Stimulated activated naive CD4-positive, alpha-beta T cell treated with Interleukin-2 at 50 U/mL for 16 hours (primary cell): ENCODE measurements at places on chromosomes 2 and 18.

- DNase-seq, result peak; percentile 61
Measured at GRCh38 chr2:203718087-203718486, 11.6 kb downstream of the CD28 start.

- no peak for DNase-seq
Measured at GRCh38 chr2:156673333-156673615, 237.1 kb downstream of the GPD2 start.

GRCh38 chr2:18597618-18598017, 8.2 kb upstream of the NT5C1B start:
- DNase-seq, result no peak

GRCh38 chr2:177072090-177072489, 140.5 kb upstream of the HNRNPA3 start:
- DNase-seq, result no peak

DNA sequence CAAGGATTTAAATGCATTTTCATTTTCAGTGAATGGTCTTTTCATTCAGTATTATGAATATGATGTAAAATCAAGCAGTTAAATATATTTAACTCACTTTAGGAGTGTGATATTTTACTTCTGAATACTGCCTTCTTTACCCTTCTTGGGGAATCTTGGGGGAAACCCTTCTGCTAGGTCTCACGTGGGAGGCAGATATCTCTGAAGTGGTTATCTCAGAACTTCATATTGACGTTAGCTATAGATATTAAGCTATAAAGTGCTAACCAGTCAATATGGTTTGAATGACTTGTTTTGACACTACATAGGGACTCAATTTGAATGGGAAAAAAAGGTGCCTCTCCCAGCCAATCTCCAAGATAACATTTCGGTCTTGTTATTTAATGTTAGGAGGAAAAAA, 9.8 kb downstream of the REL start:
- DNase-seq, result no peak

DNA sequence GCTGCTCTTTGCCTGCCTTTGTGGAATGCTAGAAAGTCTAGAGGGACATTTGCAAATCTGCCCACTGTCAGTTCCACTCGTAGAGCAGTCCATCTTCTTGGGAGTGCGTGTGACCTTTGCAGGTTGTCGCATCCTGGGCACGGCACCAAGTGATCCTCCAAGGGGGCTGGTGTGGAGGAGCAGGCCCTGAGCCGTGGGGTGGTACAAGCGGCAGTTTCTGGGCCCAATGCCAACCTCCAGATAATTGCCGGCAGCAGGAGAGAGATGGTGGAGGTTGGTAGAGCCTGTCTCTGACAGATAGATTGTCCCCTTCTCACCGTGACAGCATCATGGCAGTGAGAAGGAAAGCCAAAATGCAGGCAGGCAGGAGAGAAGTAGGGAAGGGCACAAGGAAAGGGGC, 150.7 kb upstream of the SLC14A2 start:
- DNase-seq, result no peak

DNA sequence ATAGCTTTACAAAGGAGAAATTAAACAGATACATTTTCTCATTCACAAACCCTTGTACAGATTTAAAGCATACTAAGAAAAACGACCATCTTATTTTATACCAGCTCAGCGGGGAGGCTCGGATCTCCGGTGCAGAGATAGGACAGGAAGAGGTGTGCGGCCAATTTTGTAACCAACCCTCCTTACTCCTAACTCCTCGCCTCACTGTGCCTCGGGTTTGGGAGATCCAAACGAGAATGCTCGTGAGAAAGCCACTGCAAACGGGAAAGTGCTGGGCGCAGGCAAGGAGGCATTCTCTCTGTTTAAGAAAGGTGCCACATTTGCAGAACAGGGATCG, 1.2 kb downstream of the KDSR start:
- no peak for DNase-seq

DNA sequence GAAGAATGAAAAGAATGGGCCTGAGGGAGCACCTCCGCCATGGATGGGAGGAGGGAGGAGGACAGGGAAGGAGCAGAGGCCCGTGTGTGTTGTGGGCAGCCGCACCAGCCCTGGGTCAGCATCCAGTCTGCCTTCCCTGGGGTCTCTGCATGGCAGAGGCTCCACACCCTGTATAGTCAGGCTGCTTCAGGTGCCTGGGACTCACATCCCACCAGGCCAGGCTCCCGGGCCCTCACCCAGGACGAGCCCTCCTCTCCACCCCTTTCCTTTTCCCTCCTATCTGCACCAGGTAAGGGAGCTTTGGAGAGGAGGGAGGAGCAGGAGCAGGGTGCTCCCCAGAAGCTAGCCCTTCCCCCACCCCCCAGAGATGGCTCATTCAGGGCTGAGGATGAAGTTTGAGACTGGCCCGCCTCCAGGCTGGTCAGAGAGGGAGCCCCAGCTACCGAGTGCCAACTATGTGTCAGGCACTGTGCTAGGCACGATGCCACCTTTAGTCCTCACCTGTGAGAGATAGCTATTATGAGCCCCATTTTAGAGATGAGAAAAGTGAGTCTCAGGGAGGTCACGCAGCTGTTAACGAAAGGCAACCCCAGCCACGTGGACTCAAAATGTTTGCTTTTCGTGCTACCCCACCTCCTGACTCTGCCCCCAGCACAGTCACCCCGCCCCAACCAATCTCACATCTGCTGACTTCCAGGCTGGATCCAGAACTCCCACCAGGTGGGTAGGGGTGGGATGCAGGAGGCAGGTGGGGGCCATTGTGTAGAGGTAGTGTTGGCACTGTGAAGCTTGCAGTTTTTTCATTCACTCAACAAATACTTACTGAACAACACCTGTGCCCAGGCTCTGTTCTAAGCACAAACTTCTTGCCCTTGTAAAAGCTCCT, 242.1 kb downstream of the DYSF start:
- DNase-seq, result no peak

DNA sequence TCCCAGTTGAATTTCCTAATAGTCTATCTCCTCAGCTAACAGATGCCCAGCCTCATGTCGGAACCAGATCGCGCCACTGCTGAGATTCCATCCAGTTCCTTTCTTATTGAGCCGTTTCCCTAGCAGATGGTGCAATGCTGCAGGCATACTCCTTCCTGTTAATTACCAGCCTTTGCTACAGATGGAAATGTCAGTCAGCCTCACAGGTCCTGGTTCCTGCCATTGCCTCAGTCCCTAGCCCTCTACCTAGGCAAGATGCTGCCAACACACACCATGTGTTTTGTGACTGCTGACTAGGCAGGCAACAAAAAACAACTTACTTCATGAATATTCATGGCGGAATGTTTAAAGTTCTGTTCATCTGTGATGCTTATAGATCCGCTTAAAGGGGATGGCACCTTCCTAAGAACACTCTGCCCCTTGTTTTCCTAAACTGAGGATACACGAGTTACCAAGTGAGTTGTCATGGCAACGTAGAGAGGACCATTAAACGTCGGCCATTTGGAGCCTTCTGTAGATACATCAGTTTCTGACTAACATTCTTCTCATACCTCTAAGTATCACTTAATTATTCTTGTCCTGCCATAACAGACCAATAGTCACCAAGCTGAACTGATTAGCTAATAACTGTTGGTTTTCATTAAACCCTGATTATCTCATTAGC, 749.5 kb downstream of the RNF144A start:
- DNase-seq, result no peak

DNA sequence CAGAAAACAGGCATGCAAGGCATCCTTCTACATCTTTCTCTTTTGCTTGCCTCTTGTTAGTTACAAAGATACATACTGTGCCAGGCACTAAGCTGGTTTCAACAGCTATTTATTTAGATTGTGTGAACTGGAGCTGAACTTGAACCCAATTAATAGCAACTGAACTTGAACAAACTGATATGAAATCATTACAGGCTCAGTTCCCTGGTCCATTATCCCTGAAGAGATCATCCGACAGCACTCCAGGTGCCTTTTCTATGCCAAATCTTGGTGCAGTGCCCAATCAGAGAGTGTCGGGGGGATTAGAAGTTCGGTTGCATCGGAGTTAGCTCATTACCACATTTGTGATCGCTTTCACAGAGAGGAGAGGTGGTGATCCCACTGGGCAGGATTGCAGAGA, 477.6 kb downstream of the PARD3B start:
- no peak for DNase-seq

DNA sequence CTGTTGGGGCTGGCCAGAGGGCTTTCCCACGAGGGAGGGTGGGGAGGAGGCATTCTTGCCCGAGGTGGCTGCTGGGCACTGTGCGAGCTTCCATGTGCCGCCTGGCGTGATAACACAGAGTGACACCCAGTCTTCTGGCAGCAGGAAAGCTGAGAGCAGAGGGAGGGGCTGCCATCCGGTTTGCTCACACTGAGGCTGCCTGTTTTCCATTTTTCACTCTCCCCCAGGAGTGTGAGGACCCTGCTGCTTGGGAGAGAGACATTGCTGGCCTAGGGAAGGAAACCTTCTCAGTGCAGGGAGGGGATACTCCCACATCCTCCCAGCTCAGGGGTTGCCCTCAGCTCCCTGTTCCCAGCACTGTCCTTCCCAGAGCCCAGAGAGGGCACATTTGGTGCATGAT, 73.1 kb downstream of the INHBB start:
- no peak for DNase-seq

DNA sequence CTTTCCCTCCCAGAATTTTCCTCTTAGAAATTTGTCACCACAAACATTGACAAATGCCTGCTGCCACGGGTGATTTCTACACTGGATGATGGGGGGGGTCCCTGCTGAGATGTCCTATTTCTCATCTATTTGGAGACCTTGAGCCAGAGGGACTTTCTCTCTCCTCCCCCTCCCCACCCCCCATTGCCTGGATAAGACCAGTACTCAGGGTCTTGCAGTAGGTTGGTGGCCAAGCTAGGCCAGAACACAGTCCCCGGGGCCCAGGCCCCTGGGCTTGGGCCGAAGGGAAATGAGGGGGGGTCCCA, 560 bp upstream of the DUSP2 start:
- DNase-seq, result no peak
